AG09319 (cell line): ENCODE measurements at places on chromosomes 16 and 17.
A peak's percentile ranks its signal among the peaks of the same experiment; 100 is the strongest.

DNA sequence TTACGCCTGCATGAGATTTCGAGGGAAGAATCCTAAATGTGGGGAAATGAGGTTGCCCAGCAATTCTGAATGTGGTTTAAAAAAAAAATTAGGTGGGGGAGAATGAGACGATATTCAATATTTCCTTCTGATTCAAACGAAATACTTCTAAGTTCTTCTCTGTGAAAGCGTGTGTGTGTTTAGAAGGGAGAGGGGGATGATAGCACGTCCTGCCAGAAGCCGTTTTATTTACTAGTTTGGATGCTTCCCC is 47.8 kb downstream of the TBC1D16 start:
- DNase-seq, result no peak

DNA sequence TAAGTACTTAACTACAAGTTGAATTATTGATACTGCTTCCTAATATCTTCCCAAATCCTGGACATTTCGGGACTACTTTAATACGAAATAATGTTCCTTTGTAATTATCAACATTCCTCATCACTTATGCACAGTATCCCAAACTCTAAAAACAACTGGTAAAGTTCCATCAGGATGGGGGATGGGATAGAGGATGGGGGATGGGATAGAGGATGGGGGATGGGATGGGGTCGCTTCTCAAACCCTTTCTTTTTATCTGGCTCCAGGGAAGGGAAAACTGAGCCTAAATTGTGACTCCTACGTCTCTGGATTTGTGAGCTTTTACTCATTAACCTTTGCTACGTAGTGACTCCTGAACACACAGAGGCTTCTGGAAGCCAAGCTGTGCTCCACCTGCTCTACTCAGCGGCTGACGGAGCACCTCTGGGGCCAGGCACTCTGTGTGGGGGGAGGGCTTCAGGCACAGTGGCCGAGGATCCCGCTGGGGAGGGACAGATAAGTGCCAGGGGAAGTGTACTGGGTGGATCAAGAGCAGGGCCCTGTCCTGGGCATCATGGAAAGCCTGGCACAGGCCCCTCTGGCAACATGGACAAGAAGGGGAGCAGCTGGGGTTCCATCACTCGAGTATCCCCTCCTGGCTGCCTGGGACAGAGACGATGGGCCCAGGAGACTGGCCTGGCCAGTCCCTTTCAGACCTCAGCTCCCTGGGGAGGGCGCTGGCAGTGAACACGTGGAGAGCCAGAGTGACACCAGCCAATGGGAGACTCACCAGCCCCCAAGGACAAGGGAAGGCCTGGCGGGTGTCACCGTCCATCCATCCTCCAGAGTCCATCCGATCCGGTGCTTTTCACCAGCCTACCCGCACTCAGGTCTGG is 56.2 kb downstream of the PGS1 start:
- no peak for DNase-seq

GRCh38 chr17:31788956-31789355 is 70.1 kb downstream of the COPRS start:
- DNase-seq, result no peak

- DNase-seq, result no peak
Measured at GRCh38 chr17:57456622-57457021, 200.3 kb downstream of the MSI2 start.

DNA sequence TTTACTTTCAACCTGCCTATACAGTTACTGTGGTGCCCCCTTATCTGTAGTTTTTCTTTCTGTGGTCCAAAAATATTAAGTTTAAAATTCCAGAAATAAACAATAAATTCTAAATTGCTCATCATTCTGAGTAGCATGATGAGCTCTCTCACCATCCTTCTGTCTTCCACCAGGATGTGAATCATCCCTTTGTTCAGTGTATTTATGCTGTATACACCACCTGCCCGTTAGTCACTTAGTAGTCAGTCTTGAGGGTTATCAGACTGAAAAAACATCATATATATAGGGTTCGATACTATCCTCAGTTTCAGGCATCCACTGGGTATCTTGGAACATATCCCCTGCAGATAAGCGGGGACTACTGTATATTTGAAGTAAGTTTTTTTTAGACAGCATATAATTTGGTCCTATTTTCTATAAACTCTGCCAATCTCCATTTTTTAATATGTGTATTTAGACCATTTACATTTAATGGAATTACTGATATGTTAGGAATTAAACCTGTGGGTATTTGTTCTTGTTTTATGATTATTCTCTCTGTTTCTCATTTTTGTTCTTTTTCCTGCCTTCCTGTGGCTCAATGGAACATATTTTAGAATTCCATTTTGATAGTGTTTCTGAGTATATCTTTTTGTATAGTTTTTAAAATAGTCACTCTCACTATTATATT is 31.0 kb downstream of the TBX21 start:
- DNase-seq, result no peak

- DNase-seq, result peak; percentile 79
Measured at GRCh38 chr17:14471052-14471451, 170.2 kb downstream of the HS3ST3B1 start.
